ENCODE measurements at places on chromosomes 1 and 21.

- no peak for DNase-seq
These were observed 53.4 kb upstream of the RPL11 start for GRCh38 chr1:23638188-23638619.

- no peak for DNase-seq
These were observed 14.5 kb upstream of the PTTG1IP start for GRCh38 chr21:44887807-44888580.

DNA sequence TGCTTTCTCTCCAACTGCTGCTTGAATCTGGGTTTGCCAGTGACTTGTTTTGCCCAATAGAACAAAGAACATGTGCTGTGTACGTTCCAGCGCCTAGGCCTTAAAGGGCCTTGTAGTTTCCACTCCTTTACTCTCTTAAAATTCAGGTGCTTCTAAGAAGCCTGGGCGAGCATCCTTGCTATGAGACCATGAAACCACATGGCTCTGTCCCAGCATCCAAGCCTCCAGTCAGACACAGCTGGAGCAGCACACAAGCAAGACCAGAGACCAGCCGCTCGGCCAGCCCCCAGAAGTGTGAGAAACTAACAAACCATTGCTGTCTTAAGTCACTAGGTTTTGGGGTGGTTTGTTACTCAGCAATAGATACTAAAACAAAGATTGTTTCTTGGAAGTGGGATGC is 15.1 kb downstream of the PLEKHO1 start:
- no peak for DNase-seq

DNA sequence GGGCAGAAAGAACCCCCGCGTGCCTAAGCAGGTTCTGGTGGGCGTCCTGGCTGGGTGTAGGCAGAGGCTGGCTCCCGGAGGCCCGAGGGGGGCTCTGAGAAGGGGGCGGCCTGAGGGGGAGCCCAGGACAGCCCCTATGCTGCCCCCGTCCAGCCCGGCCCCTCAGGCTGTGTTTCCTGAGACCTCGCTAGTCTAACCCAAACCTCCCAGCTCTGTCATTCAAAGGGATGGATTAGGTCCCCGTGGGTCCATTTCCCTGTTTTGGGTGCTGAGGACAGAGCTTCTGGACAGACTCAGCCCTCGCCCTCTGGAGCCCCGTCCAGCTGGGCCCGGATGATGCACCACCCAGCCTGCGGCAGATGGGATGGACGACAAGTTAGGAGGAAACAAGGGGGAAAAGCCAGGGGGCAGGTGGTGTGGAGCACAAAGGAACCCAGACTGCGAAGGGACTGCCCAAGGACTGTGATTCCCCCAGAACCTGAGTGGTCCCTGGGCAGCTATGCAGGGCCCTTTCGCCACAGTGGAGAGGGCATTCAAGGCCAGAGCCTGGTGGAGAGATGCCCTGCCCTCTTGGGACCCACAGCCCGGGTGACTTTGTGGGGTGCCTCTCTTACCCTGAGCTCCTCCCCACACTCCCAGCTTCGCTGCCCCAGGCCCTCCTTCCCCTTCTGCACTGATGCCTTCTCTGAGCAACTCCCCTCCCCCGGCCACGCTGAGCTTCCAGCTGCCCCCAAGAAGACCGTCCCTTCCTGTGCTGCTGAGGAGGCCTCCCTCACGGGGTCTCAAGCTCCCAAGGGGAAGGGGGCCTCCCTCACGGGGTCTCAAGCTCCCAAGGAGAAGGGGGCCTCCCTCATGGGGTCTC is 2.8 kb downstream of the HES4 start:
- no peak for DNase-seq

DNA sequence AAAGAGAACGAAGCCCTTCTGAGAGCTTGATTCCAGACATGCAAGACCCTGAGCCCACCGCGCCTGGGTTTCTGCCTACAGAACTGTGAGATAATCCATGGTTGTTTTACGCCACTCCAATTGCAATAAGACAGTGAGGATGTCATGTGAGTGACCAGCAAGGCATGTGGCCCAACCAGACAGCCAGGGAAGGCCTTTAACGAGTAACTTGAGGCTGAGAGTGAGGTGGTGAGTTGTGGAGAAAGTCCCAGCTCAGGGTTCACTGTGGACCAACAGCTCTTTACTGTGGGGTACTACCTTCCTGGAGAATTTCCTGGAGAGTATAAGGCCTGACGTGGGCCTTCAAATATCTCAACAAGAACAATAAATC is 153.9 kb downstream of the ETS2 start:
- no peak for DNase-seq
